ENCODE measurements at places on chromosomes 6 and 20.
A peak's percentile ranks its signal among the peaks of the same experiment; 100 is the strongest.

DNA sequence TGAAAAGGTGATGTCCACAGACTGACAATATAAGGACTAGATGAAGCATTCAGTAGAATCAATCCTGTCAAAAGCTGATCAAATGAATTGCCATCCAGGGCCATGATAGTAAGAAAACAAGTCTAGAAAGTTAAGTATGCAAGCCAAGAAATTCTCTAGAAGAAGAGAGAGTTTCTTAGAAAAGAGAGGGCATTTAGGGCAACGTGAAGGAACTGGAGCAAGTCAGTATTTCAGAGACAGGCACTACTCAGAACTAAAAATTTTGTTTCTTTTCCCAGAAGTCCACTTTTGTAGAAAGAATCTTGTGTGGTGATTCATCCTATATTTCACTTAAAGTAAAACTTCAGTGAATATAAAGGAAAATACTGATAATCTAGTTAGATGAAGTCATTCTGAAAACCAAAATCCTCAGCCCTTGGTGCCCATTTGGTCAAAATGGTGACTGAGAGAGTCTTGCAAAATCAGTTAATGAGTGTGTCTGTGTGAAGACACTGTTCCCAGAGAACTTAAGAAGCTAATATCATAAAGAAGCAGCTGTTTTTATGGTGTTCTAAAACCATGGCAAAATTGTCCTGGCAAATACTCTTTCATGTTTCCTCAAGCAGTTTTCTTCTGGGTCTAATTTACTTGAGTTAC is 82.2 kb downstream of the COL19A1 start:
- DNase-seq, result no peak

- DNase-seq, result no peak
Measured at GRCh38 chr6:116411284-116411623, 40.5 kb downstream of the DSE start.

GRCh38 chr6:41519745-41520699 is 26.2 kb upstream of the FOXP4 start:
- DNase-seq, result no peak

DNA sequence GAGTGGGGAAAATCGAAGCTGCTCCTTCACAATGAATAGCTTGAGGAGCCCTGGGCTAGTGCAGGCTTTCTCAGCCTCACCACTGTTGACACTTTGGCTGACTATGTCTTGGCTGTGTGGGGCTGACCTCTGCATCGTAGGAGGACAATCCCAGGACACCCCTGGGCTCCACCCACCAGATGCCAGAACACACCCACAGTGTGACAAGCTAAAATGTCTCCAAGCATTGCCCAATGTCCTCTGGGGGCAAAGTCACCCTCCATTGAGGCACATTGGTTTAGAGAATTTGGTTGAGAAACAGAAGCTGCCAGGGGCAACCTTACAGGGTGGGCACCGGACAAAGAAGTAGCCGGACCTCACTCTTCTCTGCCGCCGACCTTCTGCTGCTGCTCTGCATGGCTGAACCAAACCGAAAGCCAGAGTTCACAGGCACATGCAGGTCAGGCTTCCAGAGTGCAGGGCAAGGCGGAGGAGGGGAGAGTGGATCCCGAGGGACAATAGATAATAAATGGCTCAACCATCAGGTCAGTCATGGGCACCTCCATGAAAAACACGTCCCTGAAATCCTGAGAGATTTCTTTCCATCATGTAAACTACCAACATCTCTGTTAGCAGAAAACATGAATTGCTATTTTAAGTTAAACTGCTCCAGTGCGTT is 189.0 kb downstream of the LRFN2 start:
- DNase-seq, result no peak

DNA sequence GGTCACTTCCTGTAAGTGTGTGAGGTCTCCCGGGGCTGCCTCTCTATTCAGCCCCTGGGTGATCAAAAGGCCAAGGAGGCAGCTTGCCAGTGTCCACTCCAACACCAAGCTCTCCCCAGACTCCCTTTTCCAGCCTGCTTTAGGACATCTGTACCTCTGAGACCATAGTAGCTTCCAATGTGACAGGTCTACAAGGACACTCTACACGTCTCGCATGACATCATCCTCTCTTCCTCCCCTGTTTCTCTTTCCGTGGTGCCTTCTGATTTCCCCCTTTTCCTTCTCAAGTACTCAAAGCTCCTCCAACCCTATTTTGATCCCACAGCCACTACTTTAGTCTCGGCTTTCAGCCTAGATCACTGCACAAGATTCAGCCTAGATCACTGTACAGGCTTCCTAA is 26.4 kb downstream of the HLA-F start:
- DNase-seq, result no peak

DNA sequence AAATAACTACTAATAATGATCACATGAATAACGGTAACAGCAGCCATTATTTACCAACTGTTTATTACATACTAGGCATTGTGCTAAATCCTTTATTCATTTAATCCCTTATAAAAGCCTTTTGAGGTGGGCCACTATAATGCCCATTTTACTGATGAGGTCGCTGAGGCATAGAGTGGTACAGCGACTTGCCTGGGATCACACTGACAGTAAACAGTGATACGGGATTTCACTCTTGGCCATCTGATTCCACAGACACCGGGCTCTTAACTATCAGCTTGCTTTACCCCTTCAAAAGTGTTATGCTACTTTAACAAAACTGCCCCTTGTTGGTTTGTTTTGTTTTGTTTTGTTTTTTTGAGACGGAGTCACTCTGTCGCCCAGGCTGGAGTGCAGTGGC is 2.2 kb upstream of the RAB22A start:
- no peak for DNase-seq

DNA sequence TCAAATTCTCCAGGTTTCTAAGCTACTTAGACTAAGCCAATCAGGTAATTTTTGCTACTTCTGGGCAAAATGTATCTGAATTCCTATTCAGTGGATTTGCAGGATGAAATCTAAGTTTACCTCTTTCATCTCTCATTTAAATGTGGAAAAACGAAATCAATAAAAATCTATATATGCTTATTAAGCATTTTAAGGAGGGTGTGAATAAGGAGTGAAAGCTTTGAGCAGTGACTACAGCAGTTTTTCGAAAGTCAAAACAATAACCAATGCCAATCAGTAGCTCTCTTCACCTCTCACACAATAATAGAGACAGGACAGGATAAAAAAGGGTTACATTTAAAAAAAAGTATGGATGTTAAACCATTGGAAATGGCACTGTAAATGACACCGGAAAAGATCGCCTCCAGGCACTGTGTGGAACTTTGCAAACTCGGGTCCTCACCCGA is 476 bp upstream of the BCKDHB start:
- DNase-seq, result no peak

- peak; percentile 34 for DNase-seq
Measured at GRCh38 chr6:32664827-32665362, 1.6 kb downstream of the HLA-DQB1 start.

DNA sequence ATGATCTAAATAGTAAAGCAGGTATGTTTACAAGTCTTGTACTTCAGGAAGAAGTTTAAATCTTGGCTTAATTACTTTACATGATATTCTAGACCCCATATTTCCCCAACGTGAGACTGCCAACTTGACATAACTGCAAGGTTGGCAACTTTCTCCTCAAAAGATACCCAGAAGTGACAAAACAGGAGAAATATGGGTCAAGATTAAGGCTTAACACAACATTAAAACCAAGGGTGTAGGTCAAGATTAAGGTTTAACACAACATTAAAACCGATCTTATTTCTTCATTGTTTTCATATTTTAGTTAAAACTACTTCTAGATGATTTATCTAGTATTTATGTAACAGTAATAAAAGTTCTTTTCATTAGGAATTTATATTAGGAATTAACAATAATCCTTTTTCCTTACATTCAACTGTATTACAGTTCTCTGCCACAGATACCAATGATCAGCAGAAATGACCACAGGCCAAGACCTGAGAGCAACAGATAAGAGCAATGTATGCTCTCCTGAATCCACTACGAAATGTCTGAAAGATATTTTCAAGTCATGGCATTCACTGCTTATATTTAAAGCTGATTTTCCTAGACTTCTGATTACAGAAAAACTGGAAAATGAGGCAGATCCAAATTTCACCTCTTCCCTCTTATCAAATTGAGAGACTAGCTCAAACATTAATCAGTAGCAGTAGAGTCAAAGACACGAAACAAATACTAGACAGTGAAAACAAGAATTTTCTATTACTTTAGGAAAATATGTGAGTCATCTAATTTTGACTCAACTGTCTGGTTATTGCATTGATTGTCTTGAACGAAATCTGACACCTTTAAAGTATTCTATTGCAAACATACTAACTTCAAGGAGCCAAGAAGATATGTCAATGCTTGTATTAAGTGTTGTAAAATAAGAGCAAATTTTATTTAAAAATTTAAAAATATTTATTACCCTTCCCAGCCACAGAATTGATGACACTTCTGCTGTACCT is 72.3 kb downstream of the RNGTT start:
- DNase-seq, result no peak

DNA sequence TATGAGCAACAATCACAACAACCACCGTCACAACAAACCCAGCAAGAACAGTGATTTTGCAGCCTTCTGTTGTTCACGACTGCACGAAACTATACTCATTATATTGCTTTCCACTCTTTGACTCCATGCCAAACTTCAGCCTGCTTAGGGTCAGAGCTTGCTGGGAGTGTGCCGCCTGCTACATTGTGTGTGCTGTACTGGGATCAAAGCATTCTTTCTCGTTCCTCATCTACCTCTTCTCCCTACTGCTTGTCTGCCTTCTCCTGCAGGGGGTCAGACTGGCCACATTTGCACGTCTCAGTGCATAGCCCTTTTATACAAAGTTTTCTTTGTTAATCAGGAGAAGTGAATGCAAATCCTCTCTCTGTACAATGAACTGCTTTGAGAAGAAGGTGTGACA is 401.6 kb upstream of the CITED2 start:
- DNase-seq, result no peak

- no peak for DNase-seq
Measured at GRCh38 chr6:168844821-168845609, 404.0 kb downstream of the SMOC2 start.

- no peak for DNase-seq
Measured at GRCh38 chr20:50317609-50318008, 127.0 kb downstream of the CEBPB start.

DNA sequence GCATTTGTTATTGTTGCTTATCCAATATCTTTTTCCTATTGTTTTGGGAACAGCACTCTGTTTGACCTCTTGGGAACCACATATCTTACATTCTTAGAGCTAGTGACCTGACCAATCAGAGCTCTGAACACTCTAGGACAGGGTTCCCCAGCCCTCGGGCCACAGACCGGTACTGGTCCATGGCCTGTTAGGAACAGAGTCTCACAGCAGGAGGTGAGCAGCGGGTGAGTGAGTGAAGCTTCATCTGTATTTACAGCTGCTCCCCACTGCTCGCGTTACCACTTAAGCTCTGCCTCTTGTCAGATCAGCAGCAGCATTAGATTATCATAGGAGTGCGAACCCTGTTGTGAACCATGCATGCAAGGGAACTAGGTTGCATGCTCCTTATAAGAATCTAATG is 226.0 kb upstream of the TSHZ2 start:
- DNase-seq, result no peak

GRCh38 chr6:168386973-168387372 is 54.0 kb upstream of the SMOC2 start:
- DNase-seq, result no peak

DNA sequence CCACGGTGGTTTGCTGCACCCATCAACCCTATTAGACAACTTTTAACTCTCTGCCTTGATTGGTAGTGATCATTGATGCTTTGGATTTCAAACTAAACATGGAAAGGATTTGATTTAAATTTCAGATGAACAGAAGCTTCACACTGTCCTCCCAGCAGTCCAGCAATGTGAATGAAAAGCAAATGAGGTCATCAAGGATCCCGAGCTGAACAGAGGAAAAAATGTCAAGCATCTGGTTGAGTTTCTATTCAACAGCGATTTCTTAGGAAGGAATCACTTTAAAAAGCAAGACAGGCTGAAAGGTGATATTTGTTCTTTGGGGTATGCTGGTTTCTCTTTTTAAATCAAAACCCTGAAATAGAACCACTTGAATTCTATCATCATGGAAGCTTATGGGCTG is 10.6 kb upstream of the SAMD3 start:
- no peak for DNase-seq
